ENCODE measurements at places on chromosomes 13 and 19.
A peak's percentile ranks its signal among the peaks of the same experiment; 100 is the strongest.

DNA sequence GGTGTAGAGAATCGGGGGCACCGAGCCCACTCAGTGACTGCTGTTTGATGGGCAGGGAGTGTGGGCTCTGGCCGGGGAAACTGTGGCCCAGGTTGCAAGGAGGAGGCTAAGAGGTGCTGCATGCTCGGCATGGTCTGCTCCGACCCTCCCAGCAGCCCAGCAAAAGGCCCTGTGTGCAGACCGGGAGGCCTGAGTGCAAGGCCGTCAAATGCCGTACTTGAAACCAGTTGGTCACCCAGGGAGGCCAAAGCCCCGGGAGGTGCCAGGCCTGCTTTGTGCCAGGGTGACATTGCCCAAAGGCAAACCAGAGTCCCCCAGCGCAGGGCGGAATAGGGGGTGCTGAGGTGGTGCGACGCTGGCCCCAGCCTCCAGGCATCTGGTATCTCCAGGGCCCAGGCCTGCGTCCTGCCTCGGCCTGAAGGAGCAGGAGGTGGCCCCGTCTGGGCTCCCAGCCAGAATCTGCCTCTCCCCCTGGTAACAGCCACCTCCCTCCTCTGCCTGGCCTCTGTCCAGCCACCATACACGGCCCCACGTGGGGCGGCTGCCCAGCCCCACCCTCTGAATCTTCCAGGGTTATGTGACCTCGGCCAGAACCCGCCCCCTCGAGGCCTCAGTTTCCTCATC is 4.0 kb downstream of the PIK3R2 start:
- no peak for DNase-seq

GRCh38 chr13:33394294-33394932 is 108.9 kb upstream of the STARD13 start:
- no peak for DNase-seq

DNA sequence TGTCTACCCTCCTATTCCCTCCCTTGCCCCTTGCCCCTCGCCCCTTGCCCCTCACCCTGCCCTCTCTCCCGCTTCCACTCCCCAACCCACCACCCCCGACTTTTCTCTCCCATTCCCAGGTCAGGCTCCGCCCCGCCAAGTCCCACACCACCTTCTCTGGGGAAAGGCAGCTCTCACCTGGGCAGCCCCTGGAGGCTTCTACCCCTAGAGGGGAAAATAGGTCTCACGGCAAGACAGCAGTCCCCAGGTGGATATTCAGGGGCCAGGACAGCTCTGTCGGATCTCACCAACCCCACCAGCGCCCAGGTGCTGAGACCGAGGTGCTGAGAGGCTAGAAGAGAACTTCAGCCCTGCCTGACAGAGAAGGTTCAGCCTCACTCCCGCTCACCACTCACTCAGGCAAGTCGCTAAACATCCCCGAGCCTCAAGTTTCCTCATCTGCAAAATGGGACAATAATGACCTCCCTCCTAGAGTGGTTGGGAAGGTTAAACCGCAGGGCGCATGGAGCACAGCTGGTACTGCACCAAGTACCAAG is 1.4 kb upstream of the ERFL start:
- no peak for DNase-seq

DNA sequence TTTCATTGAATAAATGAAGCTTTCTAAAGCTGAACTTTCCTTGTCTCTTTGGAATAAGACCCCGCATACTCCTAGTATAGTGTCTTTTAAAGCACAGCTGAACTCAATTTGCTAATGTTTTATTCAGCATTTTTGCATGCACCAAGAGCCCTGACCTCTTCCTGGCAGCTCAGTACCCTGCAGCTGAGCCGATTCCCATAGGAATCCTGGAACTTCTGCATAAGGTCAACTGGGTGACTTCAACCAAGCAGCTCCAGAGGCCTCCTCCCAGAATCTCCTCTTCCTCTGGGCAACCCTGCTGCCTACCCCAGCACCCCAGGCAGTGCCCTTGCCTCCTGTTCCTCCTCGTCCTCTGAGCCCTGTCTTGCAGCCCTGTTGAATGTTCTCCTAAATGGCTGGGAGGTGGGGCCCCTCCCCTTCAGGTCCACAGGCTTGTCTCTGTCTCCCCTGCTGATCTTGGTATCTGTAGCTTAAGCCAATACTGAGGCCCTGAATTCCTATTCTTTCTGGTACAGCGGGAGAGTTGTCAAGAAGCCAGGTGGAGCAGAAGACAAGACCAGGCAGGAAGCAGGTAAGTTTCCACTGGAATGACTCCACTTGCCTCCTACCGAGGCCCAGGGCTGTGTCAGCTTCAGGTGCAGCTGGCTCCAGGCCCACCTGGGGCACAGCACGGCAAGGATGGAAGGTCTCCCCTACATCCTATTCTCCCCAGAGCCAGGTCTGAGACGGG is 23.6 kb upstream of the CCDC124 start:
- DNase-seq = no peak

DNA sequence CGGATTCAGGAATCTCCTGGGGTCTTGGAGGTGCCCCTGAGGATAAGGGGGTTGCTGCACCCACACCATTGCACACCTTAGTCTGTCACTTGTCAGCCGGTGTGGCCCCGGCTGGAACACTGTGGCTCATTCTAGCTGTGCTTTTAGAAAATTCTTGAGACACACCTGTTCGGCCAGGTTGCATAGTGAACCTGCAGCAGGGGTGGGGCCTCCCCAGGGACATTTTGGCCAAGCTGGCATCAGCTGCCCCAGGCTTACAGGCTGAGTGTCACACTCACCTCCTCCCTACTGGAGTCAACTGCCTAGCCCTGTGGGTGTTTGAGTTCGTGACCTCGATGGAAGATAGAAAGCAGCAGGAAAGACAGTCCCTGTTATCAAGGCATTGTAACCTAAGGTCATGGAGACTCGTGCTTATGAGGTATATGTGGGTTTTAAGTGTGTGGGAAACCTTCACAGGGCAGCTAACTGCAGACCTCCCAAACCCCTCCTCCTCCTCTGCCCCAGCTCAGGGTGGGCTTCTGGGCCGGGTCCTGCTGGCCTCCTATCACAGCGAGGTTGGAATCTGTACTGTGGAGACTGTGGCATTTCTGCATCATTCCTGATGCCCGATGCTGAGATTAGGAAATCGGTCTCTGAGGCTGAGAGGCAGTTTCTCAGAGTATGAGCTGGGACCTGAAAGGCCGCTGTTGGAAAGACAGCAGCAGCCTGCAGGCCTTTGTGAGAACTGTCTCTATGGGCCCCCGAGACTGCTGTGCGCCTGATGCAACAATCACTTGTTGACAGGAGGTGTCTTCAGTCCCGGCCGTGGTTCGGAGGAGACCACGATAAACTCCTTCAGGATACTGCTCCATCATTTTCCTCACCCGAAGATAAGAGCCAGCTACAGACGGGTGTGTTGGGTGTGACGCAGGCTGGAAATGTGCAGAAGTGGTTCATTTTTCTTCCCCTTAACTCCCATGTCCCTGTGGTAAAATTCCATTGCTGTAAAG is 72.2 kb downstream of the ATP11A start:
- DNase-seq = no peak

- DNase-seq = no peak
Observed at GRCh38 chr19:29587518-29587986, 18.5 kb upstream of the POP4 start.

- no peak for DNase-seq
Observed at GRCh38 chr19:17005000-17005399, 21.6 kb downstream of the CPAMD8 start.

DNA sequence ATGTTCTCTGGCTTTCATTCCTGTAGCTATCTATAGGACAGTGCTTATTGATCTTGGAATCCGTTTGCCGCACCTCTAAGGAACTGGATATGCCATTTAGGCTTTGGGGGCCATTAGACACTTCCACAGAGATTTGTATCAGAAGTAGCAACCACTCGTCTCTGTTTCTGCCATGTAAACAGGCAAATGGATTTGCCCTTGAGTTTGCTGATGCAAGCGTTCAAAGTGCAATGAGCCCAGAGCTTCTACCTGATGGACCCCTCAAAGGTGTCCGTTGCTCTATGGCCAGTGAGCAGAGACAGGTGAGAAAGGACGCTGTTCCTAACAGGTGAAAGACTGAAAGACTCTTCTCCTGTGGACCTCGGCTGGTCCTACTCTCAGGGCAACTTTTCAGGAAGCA is 302.9 kb downstream of the ZNF536 start:
- no peak for DNase-seq

DNA sequence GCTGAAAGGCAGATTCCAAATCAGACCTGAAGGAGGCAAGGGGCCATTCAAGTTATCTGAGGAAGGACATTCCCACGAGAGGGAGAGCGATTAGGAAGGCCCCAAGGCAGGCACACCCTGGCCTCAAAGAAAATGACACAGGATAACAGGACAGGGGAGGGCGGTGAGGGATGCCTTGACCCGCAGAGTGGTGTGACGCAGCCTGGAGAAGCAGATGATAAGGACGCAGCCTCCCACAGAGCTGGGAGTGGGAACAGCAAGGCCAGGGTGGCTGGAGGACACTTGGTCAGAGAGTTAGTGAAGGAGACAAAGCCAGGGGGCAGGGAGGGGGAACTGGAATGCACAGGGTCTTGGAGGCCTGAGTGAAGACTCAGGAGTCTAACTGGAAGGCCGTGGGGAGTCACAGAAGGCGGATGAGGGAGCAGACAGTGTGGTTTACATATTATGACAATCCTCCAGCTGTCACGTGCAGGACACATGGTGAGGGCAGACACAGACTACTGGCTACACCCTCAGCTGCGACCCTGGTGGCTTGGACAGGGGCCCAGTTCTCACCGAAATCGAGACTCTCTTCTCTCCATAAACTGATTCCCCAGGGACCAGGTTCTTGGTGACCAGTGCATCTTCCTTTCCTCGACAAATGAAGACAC is 5.8 kb upstream of the DYRK1B start:
- DNase-seq = no peak

- no peak for DNase-seq
Observed at GRCh38 chr13:85543144-85543543, 256.1 kb downstream of the SLITRK6 start.

DNA sequence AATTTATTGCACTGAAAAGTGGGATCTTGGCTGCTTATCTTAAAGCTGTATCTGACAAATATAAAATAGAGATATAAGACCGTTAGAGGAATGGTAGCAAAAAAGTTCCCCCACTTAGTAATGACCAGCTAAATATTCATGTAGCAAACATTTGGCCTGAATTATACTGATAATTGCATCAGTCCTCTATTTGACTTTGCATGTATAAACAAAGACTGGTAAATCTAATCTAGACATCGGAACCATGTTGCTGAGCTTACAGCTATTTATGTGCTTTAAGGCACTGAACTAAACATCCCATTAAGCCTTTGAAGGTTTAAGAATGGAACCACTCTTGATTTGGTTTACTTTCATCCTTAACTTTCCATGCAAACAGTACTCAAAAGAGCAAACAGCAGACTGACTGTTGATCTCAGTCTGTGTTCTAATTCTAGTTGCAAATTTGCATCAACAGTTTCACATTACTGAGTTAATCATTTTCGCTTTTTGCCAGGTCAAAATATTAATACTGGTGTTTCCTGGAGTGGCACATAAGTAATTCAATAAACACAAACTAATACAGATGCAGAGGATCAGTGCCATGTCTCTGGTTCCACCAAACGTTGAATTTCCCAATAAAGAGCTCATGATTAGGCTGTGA is 203.5 kb upstream of the HTR2A start:
- DNase-seq = no peak

DNA sequence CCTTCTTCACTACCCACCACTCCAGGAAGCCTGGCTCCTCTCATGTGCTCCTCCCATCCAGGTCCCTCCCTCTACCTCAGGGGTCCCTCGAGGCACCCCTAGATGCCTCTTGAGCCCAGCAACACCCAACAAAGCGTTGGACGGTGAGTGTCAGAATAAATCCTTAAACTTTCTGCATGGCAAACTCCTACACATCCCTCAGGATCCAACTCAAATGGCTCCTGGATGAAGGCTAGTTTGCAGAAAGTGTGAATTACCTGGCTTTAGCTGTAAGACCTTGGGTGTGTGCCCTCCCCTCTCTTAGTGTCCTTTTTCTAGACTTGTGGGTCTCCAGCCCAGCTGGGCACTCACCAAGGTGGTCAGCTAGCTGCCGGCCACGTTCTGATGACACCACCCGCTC is 5.4 kb downstream of the MPV17L2 start:
- no peak for DNase-seq

DNA sequence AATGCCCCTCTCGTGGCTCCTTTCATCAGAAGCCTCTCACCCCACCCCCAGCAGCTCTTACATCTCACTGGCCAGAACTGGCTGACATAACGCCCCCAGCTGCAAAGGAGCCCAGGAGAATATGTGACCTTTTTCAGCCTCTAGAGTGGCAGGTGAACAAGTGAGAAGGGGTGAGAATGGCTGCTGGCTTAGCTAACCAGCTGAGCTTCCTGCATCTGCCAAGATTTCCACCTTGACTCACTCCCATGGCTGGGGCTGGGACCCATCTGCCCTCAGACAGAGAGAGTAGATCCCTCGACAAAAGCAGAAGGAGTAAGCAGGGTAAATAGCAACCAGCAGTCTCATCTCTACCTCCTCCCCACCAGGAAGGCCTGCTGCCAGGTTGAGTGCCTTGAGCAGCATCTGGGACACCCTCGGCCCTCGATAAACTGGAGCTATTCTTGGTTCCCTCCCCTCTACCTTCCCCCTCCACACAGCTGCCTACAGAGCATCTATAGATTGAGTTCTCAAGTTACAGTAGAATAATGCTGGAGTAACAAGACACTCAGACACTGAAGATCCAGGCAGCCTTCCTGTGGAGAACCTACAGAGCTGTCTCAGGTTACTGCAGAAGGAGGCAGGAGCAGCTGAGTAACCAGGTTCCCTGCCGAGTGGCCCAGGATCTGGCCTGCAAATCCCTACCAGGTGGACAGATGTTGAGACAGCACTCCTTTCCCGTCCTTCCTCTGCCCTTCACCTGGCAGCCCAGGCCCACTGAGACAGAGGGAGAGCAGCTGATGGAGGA is 15.5 kb downstream of the KASH5 start:
- DNase-seq = peak; percentile 99

GRCh38 chr13:30671271-30671815 is 53.6 kb downstream of the USPL1 start:
- DNase-seq = no peak

- no peak for DNase-seq
Observed at GRCh38 chr13:46373623-46374022, 13.4 kb downstream of the RUBCNL start.

GRCh38 chr19:29748996-29749849 is 34.2 kb upstream of the C19orf12 start:
- DNase-seq = no peak

- DNase-seq = no peak
Observed at GRCh38 chr13:94233401-94233800, 246.1 kb downstream of the DCT start.

GRCh38 chr19:54329476-54330165 is 9.3 kb downstream of the LILRA4 start:
- DNase-seq = no peak

- DNase-seq = no peak
Observed at GRCh38 chr19:55383279-55384130, 587 bp downstream of the TMEM238 start.

- DNase-seq = no peak
Observed at GRCh38 chr13:80574113-80574850, 233.4 kb upstream of the SPRY2 start.

DNA sequence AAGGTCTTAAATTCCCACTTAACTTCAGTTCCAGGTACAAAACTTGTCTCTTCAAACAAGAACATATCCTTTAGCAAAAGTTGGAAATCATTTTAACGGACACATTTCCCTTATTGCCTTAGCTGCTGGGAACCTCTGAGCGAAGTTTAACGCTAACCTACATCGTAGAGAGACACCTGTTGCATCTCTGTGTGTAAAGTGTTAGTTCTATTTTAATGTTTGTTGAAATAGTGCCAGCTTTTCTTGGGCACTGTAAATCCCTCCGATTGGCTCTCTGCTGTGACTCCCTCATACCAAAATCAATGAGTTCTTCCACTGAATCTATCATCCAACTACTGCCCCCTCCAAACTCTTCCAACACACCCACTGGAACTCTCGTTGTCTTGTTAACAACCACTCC is 2.3 kb upstream of the HIF3A start:
- DNase-seq = no peak

GRCh38 chr19:7597689-7598088 is 2.0 kb downstream of the CAMSAP3 start:
- no peak for DNase-seq
